ENCODE measurements at places on chromosomes 3 and 15.

DNA sequence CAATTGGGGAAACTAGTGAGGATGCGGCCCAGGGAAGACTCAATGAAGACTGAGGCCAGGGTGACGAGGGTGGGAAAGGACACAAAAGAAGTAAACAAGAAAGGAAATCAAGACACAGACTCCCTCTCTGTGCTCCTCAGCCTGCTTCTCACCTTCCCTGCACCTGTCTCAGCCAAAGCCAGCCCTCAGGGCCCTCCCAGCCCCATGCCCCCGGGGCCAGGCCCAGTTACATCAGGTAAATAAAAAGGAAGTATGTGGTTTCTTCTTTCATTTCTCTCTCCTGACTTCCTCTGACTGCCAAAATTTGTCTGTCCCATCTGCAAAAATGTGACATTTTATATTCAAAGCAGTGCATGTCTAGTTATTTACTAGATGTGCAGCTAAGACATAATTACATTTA lies 328.0 kb downstream of the UACA start:
- DNase-seq = no peak

DNA sequence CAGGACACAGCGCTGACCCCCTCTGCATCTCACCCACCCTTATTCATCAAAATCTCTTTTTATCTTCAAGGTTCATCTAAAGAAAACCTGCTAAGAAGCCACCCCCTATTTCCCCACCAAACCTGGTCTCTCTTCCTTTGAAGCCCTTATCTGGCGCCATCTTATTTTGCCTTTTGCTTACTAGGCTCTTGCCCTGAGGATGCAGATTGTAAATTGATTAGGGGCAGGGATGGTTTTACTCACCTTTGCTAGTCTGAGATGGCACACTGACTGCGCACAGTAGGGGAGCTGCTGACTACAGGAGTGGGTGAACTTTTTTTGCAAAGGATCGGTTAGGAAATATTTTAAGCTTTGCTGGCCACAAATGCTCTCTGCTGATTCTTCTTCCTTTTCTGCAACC lies 78.9 kb upstream of the BHLHE40 start:
- no peak for DNase-seq

DNA sequence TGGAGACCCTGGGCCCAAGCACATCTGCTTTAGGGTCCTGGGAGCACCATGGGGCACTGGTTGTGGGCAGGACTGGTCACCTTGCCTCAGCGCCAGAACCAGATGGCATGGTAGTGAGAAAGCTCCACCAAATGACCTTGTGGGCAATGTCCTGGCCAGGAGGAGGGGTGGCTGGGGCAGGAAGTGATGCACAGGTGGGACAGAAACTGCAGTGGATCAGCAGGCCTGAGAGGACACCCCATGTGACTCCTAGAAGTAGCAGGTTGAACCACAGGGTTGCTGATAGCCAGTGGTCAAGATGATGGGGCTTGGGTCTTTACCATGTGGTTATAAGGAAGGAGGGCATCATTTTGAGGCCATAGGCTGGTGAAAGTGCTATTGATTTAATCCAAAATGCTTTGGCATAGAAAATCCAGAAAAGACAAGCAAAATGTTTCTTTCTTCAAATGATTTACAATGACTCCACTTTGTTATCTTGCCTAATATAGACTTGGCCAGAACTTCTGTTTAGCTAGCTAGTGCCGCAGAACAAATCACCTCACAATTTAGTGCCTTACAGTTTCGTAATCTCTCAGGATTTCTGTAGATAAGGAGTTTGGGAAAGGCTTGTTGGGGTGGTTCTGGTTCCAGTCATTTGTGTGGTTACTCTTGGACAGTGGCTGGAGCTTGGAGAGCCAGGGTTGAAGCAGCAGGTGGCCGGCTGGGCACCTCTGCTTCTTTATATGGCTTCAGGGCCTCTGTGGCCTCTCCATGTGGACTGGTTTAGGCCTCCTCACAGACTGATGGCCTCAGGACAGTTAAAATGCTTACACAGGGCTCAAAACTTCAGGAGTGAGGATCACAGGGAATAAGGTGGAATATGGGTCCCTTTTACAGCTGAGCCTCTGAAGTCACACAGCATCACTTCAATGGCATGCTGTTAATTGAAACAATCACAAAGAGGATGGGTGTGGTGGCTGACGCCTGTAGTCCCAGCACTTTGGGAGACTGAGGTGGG lies 27.5 kb downstream of the TMEM158 start:
- no peak for DNase-seq

DNA sequence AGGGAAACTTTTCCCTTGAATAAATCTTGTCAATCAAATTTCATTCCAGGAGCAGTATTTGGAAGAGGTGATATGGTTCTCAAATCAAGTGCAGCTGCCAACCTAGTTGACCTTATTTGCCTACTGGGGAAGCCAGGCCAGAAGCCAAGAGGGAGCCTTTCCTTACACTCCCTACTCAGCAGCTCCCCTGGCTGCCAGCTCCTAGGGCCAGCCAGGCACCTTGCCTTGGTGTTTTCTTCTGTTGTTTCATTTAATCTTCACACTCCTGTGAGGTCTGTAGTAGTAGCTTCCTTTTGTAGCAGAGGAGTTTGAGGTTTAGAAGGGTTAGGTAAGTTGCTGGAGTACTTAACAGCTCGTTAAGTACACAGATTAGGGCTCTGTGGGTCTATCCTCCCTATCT lies 22.6 kb downstream of the MKRN2OS start:
- no peak for DNase-seq

- no peak for DNase-seq
These were observed 42.1 kb downstream of the ZBTB38 start for GRCh38 chr3:141410408-141410807.

DNA sequence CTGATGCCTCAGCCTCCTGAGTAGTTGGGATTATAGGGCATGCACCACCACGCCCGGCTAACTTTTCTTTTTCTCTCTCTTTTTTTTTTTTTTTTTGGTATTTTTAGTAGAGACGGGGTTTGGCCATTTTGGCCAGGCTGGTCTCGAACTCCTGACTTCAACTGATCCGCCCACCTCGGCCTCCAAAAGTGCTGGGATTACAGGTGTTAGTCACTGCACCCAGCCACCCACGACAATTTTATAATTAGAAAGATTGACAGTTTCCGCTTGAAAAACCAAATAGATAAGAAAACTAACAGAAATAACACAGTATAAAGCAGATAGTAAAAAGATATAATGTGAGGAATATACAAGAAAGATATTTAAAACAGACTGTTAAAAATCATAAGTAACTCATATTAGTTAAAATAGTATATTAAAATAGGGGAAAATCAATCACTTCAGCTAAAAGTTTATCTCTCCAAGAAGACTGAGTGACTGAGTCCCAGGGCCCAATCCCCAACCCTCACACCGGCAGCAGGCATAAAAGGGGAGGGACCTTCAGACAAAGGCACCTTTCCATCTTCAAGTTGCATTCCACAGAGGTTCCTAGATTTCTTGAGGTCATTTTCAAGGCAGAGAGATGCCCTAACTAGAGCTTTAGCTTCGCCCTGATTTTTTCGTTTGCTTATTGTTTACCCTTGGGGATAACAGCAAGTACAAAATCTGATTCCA lies 1.4 kb upstream of the WHAMM start:
- no peak for DNase-seq
